Transverse colon (tissue), 4 donors: ENCODE measurements at places on chromosomes 3 and 15. TPM values are rescaled to one million over a fixed set of nuclear protein-coding genes. Genes with fewer than 3 reads are reported as not detected.
A peak's percentile ranks its signal among the peaks of the same experiment; 100 is the strongest.

The CACNA2D3 gene
- 0.55 TPM for total RNA-seq

DNA sequence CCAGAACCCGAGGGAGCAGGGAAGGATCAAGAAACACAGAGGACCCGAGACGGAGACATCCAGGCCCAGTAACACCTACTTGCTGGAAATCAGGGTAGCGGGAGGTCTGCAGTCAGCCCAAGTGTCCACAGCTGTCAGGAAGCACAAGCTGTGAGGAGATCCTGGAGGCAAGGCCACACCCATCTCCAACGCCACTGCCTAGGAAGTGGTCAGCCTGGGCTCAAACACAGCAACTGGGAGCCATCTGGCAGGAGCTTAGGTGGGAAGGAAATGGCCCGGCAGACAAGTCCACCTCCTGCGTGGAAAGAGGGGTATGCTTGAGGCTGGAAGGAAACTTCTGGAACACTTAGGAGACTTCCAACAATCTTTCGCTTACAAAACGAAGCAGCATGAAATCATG, 407.1 kb downstream of the VPS13C start:
- DNase-seq: peak; percentile 13
- peaks cover 3% of the 10 kb centered on the region for H3K4me1 ChIP-seq
- H3K27ac ChIP-seq: no peak overlapping the region
- no peak overlapping the region for H3K4me3 ChIP-seq

DNA sequence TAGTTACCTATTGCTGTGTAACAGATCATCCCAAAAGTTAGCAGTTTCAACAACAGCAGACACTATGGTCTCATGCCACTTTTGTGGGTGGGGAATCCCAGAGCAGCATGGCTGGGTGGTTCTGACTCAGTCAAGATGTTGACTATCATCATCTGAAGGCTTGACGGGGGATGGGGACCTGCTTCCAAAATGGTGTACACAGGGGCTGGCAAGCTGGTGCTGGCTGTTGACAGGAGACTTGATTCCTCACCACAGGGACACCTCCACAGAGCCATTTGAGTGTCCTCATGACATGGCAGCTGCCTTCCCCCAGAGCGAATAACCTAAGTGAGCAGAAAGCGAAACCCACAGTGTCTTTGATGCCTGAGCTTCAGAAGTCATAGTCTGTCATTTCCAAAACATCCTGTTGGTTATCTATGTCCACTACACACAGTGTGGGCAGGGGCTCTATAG, 19.1 kb downstream of the DNAJB8 start:
- no peak overlapping the region for H3K27ac ChIP-seq
- no peaks in the 10 kb centered on the region for H3K36me3 ChIP-seq
- no peak for DNase-seq
- H3K4me1 ChIP-seq: no peaks in the 10 kb centered on the region
- H3K27me3 ChIP-seq: no peaks in the 10 kb centered on the region
- H3K4me3 ChIP-seq: no peak overlapping the region

DNA sequence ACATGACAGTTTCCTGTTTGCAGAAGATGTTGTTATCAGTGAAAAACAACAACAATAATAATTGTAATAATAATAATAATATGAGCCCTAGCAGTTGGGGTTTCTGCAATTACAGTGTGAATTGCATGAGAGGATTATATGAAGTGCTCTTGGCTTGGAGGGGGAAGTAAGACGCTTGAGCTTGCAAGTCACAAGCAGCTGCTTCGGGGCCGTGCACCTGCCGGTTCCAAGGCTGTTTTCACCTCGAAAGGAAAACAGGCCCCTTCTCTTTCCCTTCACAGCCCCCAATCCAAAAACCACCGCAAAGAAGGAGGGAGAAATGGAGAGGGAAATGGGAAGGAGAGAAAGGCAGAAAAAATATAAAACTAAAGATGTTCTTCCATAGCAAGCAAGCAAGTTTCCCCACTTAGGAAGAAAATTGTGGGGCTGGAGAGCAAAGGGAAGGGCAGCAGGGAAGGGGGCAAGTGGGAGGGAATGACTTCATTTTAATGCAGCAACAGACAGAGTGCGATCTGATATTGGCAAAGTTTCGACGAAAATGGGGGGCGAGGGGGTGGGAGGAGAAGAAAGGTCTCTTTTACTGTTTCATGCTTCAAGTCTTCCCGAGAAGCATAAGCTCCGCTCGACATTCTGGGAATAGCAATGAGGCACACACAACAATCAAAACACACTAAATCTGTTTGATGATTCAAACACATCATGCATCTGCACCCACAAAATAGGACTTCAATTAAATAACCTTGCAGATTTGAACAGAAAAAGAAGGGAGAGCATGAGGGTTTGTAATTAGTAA, 284.2 kb upstream of the ATP11B start:
- no peaks in the 10 kb centered on the region for H3K4me1 ChIP-seq
- no peak overlapping the region for H3K4me3 ChIP-seq
- no peak overlapping the region for H3K27ac ChIP-seq
- H3K36me3 ChIP-seq: no peaks in the 10 kb centered on the region
- no peaks in the 10 kb centered on the region for H3K27me3 ChIP-seq
- no peak for DNase-seq

- H3K36me3 ChIP-seq: no peaks in the 10 kb centered on the region
- no peak for DNase-seq
- no peak overlapping the region for H3K4me3 ChIP-seq
- H3K4me1 ChIP-seq: no peaks in the 10 kb centered on the region
- H3K27ac ChIP-seq: no peak overlapping the region
Measured at GRCh38 chr3:32956750-32957570, 5.5 kb downstream of the CCR4 start.

DNA sequence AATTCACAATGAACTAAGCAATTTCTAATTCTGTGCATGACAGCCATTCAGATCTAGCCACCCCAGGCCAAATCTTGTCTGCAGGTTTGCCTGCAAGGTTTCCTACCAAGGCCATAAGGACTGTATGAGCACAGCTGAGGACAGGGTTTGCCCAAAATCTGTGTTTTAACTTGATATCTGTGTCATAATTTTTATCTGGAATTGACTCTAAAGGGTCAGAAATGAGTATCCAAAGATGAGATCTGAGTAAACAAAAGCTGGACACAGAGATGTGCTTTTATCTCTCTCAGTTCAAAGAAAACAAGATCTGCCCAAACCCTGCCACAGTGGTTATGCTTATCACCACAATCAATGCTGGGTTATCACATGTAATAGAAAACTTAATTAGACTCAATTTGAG, 154.6 kb upstream of the COL8A1 start:
- no peak overlapping the region for H3K27ac ChIP-seq
- no peak for DNase-seq
- H3K4me3 ChIP-seq: no peak overlapping the region
- no peaks in the 10 kb centered on the region for H3K4me1 ChIP-seq
- no peaks in the 10 kb centered on the region for H3K36me3 ChIP-seq

The ISG20 gene
- 18.7 TPM for total RNA-seq

- no peak for DNase-seq
- no peak overlapping the region for H3K27ac ChIP-seq
- no peaks in the 10 kb centered on the region for H3K27me3 ChIP-seq
- H3K4me3 ChIP-seq: no peak overlapping the region
- H3K36me3 ChIP-seq: no peaks in the 10 kb centered on the region
- H3K4me1 ChIP-seq: no peaks in the 10 kb centered on the region
Measured at GRCh38 chr15:80640531-80641121, 54.5 kb upstream of the ABHD17C start.

The SPRED1 gene
- total RNA-seq: 8.6 TPM

DNA sequence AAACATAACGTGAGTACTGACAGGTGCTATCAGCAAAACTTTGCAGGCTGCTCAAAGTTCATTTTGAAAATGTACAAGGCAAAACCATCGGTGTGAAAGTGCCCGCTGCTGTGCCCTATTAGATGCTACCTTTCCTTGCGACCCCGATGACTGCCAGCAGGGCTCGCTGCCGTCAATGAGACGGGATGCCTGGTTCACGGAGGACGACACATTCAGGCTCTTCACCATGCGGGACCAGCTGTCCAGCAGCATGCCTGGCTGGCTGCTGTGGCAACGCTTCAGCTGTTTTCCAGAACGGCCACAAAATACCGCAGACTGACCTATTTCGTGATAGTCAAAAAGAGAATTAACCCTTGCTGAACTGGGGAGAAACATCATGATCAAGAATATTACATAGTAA, 92.7 kb upstream of the OCA2 start:
- no peaks in the 10 kb centered on the region for H3K27me3 ChIP-seq
- H3K4me1 ChIP-seq: no peaks in the 10 kb centered on the region
- no peak overlapping the region for H3K27ac ChIP-seq
- no peak overlapping the region for H3K4me3 ChIP-seq
